ENCODE measurements at places on chromosomes 7 and 10.
A peak's percentile ranks its signal among the peaks of the same experiment; 100 is the strongest.

DNA sequence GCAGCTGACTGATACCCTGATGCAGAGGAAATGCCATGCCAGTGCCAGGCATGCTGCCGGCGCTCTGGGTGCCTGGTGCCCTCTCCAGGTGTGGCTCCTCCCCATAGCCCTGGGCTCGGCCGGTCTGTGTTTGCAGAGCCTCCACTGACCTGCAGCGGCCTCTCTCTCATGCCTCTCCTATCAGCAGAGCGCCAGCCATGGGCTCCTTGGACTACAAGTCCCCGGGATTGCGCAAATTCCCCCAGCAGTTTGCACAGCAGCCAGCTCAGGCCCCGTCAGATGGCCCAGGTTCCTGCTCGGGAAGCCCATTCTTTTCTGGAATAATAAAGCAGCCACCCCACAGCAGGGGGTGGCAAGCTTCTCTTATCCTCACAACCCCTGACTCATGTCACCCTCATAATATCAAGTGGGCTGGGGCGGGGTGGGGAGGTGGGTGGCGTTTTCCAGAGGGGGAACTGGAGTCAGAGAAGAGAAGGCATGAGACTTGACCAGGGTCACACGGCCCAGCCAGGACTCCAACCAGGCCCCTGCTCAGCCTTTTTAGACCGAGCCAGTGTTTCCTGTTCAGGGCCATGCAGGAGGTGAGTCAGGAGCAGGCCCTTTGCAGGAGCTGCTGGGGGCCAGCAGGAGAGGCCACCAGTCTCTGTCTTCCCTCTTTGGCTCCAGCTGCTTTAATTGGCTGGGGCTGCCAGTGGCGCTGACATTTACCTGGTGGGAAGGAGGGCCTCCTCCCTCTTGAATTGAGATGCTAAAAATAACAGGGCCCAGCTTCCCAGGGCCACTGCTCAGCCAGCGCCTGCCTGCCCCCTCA is 58.6 kb downstream of the ZMIZ1 start:
- no peak for DNase-seq

DNA sequence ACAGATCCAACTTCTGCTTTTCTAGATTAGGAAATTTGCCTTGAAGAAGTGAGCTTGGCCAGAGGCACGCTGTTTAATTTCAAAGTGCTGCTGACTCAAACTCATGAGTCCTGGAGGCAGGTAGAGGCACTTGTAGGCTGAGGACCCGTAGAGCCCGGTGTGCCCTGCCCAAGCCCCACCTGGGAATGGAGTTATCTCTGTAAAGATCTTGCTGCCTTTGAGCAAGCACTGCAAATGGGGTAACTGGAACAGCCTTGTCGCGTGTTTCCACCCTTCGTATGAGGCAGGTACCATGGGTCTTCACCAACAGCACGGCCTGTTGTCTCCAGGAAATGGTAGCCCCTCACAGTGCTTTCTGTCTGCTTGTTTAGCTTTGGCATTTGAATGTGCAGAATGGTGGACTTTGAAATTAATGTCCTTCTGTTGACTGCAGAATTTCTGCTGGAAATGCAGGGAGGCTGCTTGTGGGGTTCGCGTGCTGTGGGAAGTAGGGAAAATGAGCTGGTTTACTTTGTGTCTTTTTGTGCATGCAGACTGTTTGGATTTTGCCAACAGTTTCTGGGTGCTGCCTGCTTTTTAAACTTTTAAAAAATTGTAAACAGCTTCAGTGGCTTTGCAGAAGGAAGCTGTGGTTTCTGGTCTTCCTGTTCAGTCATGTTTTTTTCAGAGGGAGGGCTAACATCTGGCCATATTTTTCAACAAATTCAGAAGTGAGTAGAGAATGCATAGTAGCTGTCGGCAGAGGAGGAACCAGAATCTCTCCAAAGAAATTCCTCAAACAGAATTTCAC is 27.2 kb downstream of the CCM2 start:
- no peak for DNase-seq

DNA sequence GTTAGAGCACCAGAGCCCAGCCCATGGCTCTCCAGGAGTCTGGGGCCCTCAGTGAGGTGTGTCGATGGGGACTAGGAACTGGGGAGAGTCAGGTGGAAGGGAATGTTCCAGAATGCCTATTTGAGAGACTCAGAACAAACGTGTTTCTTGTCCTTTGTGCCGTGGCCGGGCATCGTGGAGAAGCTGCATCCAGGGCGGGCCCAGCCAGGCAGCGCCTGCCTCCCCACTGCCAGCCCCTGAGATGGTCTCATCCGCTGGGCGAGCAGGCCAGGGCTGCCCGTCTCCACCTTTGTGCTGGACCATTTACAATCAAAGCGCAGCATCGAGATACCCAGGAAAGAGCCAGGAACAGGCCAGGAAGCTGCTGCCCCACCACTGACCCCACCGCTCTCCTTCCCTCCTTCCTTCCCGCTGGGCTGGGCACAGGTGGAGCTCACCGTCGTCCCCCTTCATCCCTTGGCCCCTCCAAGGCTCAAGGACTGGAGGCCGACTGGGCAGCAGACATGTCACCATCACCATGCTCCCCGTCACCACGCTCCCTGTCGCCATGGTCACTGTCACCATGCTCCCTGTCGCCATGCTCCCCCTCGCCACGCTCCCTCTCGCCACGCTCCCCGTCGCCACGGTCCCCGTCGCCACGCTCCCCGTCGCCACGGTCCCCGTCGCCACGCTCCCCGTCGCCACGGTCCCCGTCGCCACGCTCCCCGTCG is 71.1 kb upstream of the ADGRA1 start:
- no peak for DNase-seq

DNA sequence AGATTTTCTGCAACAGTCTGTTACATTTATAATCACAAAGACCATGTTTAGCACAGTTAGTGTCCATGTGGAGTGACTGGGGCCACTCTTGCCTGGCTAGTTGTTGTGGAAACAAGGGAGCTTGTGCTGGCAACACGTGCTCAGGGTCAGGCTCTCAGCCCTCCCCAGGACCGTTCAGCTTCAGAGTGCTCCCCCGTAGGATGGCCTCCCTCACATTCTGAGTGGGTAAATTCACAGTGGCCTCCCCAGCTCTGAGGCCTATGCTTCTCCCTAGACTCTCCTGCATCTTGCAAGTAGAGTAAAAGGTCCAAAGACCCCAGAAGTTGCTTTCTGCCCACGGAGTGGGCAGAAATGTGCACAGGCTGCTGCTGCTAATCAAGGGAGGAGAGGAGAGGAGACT is 122.3 kb downstream of the ADCY1 start:
- no peak for DNase-seq

- DNase-seq = no peak
Observed at GRCh38 chr7:106277976-106278375, 6.8 kb downstream of the NAMPT start.

- DNase-seq = no peak
Observed at GRCh38 chr10:51488766-51489408, 210.5 kb downstream of the CSTF2T start.

- peak; percentile 26 for DNase-seq
Observed at GRCh38 chr7:24898691-24899090, 81.3 kb downstream of the OSBPL3 start.

DNA sequence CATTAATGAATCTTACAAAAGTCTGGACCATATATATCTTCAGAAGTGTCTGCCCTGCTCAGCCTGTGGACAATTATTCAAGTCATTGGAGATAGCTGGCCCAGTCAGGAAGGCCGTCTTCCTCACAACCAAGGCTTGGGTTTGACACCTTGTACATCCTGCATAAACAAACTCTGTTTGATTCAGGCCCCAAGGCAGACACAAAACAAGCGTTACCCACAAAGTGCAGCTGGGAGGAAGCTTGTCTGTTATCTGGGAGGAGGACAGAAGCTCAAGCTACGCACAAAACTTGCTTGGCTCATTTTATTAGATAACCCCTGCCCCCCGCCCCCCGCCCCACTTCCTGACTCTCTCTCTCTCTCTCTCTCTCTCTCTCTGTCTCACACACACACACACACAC is 166.9 kb upstream of the WDR11 start:
- DNase-seq = no peak

- DNase-seq = no peak
Observed at GRCh38 chr7:148622887-148623585, 32.5 kb downstream of the C7orf33 start.

- DNase-seq = no peak
Observed at GRCh38 chr10:8088504-8088903, 34.0 kb downstream of the GATA3 start.
